ENCODE measurements at places on chromosomes 7 and 10.
A peak's percentile ranks its signal among the peaks of the same experiment; 100 is the strongest.

- no peak for DNase-seq
These were observed 638.2 kb downstream of the ANKRD7 start for GRCh38 chr7:118862740-118863139.

DNA sequence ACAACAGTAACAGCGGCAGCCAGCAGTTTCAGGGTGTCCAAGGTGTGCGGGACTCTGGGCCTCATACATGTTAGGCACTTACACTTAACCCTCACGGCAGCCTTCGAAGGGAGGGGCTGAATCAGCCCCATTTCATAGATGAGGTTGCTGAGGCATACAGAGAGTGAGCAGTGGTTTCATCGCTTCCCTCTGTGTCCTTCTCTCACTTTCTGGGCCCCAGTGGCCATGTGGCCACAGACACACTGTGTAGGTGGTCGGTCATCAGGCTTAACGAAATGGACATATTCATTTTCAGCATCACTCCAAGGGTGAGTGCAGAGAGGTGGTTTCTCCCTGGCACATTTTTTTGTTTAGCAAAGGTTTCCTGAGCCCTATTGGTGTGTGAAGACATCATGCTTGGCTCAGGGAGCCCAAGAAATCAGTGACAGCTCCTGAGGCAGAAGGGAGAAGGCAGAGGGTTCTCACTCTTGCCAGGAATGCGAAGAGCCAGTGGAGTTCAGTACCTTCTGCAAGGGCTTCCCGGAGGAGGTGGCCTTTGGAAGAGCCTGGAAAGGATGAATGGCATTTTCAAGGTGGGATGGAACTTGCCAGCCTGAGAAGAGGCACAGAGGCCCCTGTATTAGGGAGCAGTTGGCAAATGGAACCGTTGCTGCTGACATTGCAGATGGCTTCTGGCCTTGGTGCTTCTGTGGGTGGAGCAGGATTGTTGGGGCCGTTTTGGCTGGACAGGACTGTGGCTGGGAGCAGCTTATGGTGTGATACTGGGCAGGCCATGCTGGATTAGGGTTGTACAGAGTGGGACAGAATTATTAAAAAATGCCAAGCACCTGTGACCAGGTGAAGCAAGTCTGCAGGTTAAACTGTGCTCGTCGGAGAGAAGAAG lies 61.7 kb upstream of the PPIF start:
- DNase-seq: no peak

GRCh38 chr7:137546671-137547070 lies 203.1 kb upstream of the PTN start:
- no peak for DNase-seq

DNA sequence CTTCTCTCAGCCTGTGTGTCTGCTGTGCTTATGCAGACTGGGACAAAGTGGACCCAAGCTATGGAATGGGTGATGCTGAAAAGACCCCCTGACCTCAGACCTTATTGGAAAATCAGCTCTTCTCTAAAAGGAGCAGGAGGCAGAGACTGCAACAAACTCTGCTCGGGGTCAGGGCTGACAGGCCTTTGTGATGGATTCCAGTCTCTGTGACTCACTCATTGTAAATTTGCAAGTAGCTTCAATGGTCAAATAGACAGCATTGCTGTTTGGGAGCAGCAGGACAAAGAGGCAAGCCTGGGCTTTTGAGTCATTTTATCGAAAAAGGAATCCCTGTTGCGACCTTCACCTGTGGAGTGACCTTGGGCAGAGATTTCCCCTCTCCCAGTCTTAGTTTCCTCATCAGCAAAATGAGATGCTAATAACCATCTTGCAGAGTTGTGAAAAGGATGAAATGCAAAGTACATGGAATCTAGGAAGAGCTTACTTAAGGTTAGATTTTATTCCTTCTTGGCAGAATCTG lies 26.1 kb upstream of the GPR26 start:
- no peak for DNase-seq

DNA sequence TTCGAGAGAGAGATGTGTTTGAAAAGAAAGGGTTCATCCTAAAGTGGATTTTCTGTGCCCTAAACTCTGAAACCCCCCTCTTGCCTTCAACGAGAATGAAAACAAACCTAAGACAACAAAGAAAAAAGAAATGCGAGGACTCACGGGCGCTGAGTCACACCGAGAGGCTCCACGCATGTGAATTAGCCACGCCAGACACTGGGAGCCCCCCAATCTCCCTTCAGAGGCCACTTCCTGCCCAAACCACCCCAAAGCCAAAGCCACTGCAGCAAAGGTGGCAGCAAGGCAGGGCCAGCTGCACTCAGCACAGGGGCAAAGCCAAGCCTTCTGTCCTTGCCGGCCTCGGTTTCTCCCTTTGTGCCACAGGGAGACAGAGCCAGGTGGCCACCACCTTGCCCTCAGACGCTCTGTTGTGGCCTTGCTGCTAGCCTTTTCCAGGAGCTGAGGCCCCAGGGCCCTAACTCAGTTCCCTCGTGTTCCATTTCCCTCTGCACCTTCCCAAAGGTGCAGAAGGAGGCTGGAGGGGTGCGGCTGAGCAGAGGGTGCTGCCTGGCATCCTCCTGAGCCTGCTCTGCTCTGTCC lies 93.3 kb downstream of the FAM53B start:
- DNase-seq: peak; percentile 73

DNA sequence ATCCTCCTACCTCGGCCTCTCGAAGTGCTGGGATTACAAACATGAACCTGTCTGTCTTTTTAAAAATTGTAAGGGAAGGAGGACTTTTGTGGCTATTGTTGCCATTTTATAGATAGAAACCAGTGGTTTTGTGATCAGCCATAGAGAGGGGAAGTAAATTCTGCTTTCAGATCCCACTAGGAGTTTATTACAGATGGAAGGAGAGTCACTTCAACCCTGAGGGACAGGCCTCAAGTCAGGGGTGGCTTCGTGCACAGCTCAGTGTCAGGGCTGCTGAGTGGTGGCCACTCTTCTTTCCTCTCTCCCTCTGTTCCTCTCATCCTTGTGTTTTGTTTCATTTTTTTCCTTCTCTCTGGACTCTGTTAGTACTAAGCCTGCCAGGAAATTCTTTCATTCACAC lies 60.8 kb downstream of the OGDH start:
- DNase-seq: no peak

DNA sequence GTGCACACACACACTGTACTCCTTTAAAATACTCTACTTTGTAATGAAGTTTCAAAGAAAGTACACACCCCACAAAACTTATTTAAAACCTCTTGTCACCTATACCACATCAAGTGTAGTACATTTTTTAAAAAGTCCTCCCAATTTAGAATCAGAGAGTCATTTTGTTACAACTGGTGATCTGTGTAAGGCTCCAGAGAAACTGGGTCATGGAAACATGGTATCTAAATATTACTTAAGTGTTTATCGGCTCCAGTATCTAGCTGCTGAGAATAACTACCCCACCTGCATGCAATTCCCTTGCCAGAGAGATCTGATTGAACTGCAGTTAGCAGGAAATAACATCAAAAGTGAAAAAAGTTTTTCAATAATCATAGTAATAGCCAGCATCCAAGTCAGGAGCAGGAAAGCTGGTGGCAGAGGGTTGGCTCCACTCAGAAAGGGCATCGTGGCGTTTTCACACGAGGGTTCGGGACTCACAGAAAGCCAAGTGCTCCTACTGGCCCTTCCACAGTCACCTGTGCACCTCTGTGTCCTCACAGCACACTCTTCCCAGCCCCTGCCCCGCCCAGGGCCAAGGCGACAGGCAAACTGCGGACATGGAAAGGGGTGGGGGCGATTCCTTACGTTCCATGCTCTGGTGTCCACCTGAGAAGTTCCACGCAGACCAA lies 6.5 kb downstream of the RGS10 start:
- no peak for DNase-seq

DNA sequence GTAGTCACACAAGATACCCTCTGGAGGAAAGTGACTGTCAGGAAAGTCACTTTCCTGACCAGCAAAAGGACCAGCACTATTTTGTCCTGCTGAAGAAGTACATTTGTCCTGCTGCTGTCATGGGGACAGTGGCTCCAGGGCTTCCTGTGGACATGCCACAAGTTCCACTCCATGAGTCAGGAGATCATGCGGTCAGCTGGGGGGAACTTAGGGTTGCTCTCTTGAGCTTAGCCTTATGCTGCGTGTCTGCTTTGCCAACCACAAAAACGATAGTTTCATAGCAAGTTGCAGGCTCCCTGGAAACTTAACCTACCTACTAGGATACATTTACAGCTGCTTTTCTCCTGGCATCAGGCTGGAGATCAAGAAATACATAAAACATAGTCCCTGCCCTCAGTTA lies 19.8 kb upstream of the ALOX5 start:
- no peak for DNase-seq

- DNase-seq: no peak
These were observed 16.0 kb upstream of the GALNTL5 start for GRCh38 chr7:151940048-151940811.

DNA sequence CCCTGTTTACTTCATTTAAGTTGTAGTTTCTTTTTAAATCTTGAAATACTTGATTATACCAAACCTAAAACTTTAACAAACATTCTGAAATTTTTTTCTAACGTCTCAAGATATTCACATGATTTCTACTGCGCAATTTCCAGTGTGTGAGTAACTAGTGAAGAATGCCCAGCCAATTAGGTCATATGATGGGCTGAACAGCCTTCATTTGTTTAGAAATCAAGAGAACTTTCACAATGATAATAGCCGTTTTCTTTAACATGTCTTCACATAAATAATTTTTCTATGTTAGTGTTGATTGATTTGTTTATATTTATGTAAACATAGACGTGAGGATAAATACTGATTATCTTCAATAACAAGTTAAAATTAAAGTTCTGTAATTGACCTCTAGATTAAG lies 21.8 kb downstream of the STAM start:
- DNase-seq: no peak

DNA sequence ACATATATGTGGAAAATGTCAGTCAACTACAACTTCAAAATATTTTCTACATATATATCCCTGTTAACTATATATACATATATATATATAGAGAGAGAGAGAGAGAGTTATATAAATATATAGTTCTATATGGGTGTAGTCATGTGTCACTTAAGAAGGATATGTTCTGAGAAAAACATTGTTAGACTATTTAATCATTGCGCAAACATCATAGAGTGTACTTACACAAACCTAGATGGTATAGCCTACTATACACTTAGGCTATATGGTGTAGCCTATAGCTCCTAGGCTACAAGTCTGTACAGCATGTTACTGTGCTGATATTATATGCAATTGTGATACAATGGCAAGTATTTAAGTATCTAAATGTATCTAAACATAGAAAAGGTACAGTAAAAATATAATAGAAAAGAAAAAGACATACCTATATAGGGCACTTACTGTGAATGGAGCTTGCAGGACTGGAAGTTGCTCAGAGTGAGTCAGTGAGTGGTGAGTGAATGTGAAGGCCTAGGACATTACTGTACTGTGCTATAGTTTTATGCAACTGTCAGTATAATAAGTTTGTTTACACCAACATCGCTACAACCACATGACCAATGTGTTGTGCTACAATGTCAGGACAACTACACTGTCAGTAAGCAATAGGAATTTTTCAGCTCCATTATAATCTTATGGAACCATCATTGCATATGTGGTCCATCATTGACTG lies 18.0 kb upstream of the FGL2 start:
- no peak for DNase-seq

GRCh38 chr7:77950548-77950947 lies 152.0 kb downstream of the PHTF2 start:
- DNase-seq: no peak

DNA sequence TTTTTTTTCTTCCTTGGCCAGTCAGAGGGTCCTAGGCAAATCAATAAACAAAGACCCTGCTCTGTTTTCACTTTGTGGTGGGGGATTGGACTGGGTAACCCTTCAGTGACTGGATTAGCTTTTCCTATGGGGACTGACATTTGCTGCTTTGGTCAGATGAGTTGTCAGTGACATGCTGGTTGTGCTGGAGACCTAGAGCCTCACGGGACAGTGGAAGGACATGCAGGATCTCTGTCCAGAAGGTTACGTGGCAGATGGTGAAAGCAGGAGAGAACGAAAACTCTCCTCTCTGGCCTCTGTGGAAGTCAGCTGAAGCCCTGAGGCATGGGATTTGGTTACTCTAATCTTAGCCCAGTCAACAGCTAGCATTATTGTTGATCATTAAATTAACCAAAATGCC lies 90.0 kb upstream of the BMPER start:
- no peak for DNase-seq

DNA sequence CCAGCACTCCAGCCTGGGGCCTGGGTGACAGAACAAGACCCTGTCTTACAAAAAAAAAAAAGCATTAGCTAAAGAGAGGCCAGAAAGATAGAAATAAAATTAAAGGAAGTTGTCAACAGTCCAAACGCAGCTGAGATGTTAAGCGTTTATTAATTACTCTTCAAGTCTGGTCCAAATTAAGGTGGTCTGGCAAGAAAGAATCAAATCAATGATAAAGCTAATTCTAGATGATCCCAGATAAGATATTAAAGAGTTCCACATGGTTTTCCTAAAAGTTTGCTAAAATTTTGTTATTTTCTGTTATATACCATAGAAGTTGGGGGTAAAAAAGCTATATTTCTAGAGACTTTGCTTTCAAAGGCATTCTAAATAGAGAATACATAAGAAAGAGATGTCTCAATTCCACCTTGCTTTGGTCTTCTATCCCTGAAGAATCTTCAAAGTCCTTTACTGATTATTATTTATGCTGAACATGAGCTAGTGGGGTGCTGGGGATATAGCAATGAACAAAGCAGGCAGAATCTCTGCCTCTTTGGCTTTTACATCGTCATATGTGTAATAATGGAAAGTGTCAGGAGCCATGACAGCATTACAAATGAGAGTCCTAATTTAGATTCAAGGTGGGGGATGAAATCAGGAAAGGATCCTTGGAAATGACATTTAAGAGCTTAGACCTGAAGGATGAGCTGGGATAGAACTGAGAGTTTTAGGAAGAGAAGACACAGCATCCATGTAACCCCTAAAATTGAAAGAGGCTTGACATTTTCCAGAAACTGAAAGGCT lies 23.4 kb downstream of the FRA10AC1 start:
- no peak for DNase-seq

DNA sequence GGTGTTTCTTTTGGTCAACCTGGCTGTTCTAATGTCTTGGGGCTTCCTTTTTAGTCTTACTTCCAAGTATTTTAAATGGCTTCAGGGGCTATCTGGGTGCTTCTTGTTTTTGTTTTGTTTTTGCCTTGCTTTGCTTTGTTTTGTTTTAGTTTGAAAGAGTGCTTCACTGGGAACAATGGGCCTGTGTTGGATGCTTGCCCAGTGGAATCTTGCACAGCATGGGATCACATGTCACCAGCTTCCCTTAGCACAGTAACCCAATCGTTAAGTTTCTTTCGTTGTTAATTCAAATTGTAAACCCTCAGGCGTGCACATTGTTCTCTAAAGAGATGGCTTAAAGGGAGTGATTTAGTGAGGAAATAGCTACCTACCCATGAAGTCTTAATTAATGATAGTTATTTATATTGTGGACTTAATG lies 8.9 kb downstream of the COL17A1 start:
- DNase-seq: peak; percentile 66

DNA sequence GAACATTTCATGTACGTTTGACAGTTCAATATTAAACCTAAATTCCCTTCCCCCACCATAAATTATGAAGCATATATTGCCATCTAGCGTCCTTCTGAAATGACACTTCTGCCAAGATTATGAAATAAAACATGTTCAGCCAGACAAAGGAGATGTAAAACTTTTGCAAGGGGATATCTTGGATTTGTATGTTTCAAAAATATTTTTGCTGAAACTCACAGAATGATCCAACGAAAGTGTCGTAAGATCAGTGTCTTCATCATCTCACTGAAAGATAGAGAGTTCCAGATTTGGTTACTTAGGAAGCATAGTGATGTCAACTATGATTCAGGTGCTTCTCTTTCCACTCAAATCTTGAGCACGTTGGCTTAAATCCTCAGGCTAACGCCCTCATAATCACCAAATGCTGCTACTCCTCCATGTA lies 904.3 kb downstream of the XPNPEP1 start:
- no peak for DNase-seq

Measured in mucosa of descending colon (tissue), 3 donors.